Stimulated activated CD8-positive, alpha-beta memory T cell treated with anti-CD3 and anti-CD28 coated beads, Interleukin-15, amount 100 ng/mL, for 4 hours (primary cell): ENCODE measurements at places on chromosomes 12 and 14.

GRCh38 chr14:30240685-30241084 lies 313.0 kb upstream of the PRKD1 start:
- DNase-seq: no peak

GRCh38 chr12:68137335-68137830 lies 22.2 kb downstream of the IFNG start:
- DNase-seq: no peak

GRCh38 chr14:96071561-96071960 lies 32.4 kb downstream of the C14orf132 start:
- no peak for DNase-seq

- DNase-seq: no peak
These were observed 46.6 kb upstream of the ESRRB start for GRCh38 chr14:76329154-76329928.

DNA sequence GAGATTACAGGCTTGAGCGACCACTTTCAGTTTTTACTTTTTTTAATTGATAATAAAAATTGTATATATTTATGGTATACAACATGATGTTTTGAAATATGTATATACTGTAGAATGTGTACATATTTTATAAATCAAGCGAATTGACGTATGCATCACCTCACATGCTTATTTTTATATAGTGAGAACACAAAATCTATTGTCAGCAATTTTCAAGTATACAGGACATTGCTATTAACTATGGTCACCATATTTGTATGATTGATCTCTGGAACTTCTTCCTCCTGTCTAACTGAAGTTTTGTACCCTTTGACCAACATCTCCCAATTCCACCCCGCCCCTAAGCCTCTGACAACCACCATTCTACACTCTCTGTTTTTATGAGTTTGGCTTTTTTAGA lies 56.3 kb upstream of the KICS2 start:
- no peak for DNase-seq

DNA sequence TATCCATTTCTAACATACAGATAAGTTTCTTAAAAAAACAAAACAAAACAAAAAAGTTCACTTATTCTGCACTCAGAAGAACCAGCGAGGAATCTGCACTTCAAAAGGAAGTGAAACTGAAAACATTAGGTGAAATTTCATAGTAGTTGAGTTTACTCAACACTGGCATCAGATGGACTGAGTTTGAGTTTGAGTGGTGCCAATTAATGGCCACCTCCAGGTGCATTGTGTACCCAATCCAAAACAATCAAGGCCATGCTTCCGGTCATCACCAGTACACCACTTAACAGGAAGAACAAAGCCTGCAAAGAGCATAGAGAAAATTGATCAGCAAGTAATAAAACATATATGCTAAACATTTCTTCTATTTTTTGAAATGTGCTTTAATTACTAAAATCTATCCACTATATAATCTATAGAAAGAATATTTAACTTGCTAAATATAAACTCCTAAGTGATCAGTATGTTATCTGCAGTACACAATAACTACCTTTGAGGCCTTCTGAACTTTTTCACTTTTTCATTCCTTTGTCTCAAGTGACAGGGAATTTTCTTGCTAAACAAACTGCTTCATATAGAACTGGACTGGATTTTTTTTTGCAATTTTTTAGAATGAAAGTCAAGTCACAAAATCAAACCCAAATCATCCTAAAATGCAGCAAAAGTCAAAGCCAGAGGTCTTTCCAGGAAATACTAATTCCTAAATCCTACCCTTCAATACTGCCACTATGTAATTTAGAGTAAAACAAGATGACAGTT lies 11.5 kb downstream of the SLC38A2 start:
- no peak for DNase-seq

DNA sequence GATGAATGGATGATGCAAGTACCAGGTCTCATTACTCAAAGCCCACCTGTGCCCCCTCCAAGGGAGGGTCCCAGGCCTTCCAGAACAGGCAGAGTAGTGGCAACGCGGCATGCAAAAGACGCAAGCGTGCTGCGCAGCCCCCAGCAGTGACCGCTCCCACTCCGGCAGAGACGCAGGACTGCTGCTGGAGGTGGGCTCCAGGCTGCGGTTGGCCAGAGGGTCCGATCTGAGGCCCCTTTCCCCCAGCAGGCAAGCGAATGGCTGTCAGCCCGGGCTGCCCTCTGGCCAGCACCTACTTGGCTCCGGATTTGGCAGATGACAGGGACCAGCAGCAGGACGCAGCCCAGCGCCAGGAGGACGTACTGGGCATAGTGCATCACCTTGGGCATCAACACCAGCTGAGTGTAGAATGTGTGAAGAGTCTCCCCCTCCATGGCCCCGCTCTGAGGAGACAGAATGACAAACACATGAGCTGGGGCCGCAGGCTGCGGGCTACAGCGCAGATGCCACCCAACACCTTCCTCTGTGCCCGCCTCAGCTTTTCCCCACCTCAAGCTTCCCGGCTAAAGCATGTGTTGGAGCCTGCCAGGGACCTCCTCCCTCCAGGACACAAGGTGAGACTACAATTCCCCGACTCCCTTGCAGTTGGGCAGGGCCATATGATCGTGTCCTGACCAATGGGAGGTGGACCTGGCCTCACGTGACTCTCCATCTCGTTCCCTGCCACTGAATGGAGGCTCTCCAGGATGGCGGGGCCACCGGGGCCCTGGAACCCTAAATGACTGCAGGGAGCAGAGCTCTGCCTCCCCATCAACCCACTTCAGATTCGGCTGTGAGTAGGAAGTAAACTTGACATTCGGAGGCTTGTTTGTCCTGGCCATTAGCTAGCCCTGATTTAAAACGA lies 77.4 kb downstream of the SCARB1 start:
- no peak for DNase-seq

- DNase-seq: no peak
These were observed 17.5 kb downstream of the RAD51B start for GRCh38 chr14:67837011-67837624.

DNA sequence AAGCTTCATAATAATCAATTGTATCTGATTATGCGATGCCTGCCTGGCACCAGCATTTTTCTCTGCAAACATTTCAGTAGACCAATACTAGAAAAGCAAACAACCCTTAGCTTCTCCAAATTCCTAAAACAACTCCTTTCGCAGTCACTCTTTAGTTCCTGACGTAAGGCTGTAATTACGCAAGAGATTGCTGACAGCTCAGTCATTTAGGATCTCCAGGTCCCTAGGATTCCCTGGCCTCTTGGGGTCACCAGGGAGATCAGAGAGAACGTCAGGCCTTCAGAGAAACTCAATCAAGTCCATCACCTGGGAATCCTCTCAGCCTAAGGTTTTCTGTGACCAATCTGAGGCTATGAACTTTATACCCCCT lies 390.6 kb downstream of the PAWR start:
- no peak for DNase-seq

GRCh38 chr12:108804271-108804953 lies 53.0 kb downstream of the SSH1 start:
- no peak for DNase-seq

- DNase-seq: no peak
These were observed 63.2 kb downstream of the ATP2B1 start for GRCh38 chr12:89645434-89645833.

- no peak for DNase-seq
These were observed 141.6 kb upstream of the TMCC3 start for GRCh38 chr12:94791933-94792332.

DNA sequence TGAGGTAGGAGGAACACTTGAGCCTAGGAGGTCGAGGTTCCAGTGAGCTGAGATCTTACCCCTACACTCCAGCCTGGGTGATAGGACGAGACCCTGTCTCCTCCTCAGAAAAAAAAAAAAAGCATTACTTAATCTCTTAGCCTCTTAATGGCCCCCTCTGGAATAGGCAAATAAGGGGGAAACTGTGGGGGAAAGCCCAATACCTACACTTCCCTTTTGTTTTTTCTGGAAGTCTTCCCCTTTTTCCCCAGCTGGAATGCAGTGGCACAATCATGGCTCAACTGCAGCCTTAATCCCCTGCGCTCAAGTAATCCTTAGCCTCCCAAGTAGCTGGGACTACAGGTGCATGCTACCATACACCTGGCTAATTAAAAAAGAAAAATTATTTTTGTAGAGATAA lies 32.2 kb downstream of the RCOR1 start:
- DNase-seq: no peak

- no peak for DNase-seq
These were observed 409.9 kb upstream of the SOX5 start for GRCh38 chr12:24359418-24359817.

DNA sequence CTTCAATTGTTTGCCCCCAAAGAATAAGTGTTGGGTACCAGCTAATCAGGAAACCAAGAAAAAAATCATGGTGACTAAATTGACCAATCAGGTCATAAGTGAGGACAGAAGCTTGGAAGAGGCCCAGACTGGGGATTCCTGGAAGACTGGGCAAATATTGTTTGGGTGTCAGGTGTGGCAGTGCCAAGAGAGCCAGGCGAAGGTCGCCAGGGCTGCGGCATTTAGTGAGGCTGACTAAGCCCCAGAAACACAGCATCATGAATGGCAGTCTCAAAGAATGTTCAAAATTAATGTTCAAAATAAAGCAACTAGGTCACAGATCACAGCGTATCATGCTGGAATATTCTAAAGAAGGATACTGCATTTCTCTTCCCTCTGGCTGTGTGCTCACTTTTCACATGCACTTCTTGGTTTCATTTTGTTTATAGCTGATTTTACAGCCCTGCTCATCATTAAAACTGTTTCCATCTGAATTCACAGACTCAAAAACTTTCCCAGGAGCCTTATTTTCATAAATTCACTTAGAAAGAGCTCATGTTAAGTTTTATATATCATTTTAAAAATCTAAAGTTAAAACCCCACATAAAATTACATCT lies 85.3 kb upstream of the OVCH1 start:
- DNase-seq: no peak

- no peak for DNase-seq
These were observed 33.5 kb upstream of the C14orf180 start for GRCh38 chr14:104545942-104546501.

DNA sequence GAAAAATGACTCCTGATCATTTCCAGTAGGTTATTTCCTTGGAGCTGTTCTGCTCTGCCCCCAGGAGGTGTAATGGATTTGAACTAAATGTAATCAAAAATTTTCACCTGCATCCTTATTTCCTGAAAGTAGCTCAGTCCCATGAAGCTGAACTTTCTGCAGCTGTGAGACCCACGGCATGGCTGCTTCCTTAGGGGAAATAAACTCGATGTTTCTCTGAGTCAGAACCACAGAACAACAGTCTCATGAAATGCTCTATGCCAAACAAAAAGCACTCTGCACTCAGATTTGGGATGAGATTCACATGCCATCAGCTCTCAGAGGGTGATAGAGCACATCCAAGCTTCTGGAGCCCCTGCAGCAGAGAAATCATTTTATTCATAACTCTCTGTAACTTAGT lies 224.1 kb upstream of the PLEKHG7 start:
- DNase-seq: no peak

- DNase-seq: no peak
These were observed 448.2 kb downstream of the RGS6 start for GRCh38 chr14:72380456-72380855.

GRCh38 chr14:104680056-104680805 lies 9.2 kb upstream of the INF2 start:
- DNase-seq: no peak

DNA sequence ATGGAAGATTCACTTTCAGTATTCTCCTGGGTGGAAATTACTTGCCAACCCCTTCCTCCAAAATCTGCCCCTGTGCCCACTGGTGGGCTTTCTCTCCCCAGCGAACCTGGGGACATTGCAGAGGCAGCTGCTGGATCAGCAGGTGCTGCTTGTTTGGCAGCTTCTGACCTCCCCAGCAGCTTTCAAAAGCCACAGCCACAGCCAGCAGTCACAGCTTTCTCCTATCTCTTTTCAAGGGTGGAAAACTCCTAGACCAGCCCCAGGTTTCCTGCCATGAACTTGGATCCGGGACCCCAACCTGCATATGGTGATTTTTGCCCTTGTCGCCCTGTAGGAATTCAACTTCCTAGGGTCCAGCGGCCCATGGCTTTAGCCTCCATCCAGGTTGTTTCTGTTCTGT lies 330.8 kb downstream of the ADAMTS20 start:
- DNase-seq: no peak

DNA sequence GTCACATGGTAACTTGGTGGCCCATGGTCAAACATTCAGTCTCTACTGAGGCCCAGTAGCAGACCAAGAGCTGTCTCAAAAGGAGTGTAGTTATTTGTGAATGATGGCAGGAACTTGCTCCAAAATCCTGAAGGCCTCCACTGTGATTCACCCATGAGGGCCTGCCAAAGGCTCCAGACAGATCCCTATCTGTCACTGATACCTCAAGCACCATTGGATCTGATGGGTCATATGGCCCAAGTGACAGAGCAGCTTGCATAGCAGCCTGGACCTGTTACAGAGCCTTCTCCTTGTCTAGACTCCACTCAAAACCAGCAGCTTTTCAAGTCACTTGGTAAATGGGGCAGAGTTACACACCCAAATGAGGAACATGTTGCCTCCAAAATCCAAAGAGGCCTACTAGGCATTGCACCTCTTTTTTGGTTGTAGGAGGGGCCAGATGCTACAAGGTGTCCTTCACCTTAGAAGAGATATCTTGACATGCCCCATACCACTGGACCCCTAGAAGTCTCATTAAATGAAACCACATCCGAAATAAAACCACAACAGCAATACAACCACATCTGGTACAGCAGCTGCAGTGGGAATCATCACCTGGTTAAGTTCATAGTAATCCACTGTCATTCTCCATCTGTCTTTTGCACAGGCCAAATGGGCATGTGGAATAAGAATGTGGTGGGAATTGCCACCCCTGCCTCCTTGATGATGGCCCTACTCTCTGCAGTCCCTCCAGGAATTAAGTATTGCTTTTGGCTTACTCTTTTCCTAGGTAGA lies 150.4 kb upstream of the MAX start:
- DNase-seq: no peak

DNA sequence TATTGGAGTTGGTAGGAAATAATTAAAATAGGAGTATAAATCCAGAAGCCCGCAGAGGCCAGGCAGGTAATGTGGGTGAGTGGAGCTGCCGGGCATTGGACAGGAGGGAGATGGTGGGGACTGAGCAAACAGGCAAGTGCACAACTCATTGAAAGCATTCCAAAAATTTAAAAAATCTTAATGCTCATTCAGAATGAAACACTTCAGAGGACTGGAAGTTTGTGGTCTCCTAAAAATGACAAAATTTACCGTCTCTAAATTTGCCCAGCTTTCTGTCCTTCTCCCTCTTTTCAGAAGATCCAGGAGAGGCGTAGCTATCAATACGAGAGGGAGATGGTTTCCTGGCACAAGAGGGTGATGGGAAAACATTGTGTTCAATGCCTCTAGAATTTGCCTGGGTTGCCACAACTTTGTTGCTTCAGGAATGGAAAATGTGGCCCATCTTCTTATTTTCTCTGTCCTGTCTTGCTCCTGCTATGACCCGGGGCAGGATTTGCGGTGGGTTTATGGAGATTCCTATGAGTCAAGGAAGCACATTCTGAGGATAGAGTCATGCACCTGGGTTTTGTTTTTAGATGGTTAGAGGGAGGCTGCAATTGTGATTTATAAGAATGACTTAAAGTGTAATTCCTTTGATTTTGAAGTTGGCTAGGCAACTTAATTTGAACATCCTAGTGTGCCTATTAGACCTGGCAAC lies 72.2 kb downstream of the BORCS5 start:
- DNase-seq: no peak

- DNase-seq: no peak
These were observed 18.8 kb upstream of the HIGD1C start for GRCh38 chr12:50933459-50934124.

GRCh38 chr14:67622675-67623074 lies 3.0 kb downstream of the ARG2 start:
- no peak for DNase-seq
